ENCODE measurements at places on chromosomes 3 and 15.

- peak; percentile 31 for DNase-seq
Measured at GRCh38 chr3:9211155-9211950, 38.1 kb downstream of the SRGAP3 start.

- DNase-seq, result no peak
Measured at GRCh38 chr3:170350515-170351413, 6.8 kb upstream of the SKIL start.

- peak; percentile 8 for DNase-seq
Measured at GRCh38 chr3:146217324-146217723, 33.6 kb downstream of the PLSCR4 start.

GRCh38 chr15:76495487-76495886 lies 158.9 kb downstream of the ISL2 start:
- no peak for DNase-seq

GRCh38 chr3:126026277-126026751 lies 57.3 kb downstream of the ROPN1B start:
- DNase-seq, result no peak

DNA sequence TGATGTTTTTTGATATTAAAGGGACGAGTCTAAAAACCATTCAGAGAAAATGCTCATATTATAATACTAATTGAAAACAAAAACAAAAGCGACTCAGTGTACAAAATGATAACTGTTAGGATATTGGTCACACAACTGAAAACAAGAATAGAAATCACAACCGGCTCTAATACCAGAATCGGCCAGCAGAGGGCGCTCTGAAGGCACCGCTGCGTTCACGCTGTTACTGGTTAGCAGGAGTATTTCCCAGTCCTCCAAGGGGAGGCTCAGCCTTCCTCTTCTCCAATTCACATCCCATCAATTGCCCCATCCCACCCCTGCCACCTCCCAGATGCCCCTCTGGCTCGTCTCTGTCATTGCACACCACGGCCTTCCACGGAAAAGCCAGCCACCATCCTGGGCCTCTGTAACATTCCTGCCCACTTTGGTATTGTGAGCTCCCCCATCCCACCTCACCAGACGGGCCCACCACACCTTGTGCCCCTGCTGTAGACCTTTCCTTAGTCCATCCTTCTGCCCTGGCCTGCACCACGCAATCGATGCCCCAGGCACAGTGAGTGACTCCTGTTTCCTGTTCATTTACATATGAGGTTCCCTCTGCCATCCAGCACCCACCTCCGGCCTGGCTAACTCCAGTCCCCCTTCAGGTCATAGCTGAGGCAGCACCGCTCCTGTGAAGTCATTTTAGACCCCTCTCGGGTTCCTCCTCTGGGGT lies 8.5 kb downstream of the FAM107A start:
- DNase-seq, result peak; percentile 48

DNA sequence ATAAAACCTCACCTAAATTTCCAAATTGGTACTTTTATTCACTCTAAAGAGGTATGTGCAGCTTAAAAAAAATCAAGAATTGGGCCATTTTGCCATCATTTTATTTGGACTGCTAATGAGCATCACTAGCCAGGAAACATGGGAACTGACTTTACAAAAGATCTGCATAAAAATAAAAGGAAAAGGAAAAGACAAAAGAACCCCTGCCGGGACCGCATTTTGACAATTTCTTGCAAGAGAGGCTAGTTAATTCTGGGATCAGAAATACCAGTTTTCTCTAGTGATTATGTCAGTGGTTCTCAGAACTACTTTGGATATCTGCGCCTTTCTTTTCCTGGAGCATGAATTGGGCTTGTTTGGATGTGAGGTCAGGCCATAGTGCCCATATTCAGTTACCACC lies 289.2 kb downstream of the CHST2 start:
- DNase-seq, result no peak

DNA sequence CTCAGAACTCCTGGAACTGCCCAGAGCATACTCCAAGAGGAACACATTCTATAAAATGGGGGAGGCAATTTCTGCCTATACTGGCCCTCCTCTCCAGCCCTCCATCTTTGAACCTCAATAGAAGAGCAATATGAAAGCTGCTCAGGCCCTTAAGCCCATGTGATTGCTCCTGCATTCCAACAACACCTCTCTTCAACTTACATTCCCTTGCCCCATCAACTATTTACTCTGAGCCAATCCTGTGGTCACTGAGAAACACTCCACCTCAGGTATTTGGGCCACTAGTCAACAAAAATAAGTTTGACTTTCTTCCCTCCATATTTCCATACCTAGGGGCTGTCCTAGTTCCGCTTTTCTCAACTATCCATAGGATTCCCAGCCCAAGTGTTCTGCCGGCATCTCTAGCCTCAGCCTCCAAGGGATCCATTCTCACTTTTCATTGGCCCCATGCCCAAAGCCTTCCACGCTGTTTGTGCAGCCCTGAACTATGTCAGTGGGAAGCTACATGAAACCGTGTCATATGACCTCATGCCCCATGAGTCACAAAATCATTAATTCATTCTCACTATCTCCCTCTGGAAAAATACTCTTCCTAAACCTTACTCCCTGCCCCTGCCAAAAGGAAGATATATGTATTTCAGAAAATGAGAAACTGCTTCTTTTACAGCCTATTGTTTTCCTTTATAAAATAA lies 61.6 kb downstream of the GJD2 start:
- DNase-seq, result peak; percentile 48

DNA sequence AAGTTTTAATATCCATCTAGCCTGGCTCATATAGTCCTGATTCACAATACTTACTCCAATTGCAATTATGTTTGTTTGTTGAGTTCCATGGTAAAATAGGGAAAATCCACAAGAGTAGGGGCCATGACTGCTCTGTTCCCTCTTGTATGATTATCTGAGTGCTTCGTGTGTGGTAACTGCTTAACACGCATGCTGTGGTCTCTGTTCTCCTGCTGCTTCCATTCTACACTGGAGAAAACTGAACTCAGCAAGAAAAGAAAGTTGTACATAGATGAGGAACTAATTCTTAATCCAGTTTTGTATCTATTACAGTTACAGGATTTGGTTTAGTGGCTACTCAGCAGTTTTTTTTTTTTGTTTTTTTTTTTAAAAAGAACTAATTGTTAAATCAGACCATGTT lies 223.0 kb upstream of the SATB1 start:
- no peak for DNase-seq

DNA sequence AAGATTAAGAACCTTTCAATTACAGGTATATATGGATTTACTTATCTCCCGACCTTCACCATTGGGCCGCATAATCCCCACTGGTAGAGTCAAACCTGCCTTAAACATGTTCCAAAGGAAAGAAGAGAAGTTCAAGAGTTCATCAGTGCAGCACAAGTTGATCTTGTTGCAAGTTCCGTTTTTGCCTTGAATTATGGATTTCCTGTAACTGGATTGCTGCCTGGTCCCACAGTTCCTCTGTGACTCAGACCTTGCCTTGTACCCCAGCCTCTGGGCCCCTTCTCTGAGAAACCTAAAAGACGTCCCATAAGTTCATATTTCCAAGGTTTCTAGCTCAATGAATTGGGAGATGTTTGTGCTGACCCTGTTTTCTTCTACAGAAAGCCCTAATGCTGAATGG lies 112.5 kb upstream of the THBS1 start:
- DNase-seq, result no peak

DNA sequence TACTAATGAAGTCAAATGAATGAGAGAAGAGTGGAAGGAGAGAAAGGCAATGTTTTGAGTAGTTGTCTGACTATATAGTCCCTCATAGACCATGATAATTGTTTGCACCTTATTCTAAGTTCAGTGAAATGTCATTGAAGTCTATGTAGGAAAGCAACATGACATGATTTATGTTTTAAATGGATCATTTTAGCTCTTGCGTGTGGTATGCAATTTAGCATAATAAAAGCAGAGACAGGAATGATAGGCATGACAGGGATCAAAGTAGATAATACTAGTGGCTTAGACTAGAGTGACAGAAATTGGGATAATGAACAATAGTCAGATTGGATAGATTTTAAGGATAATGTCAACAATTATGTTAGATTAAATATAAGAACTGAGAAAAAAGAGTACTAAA lies 132.5 kb downstream of the PYDC2 start:
- DNase-seq, result no peak

GRCh38 chr3:62653796-62654195 lies 221.4 kb downstream of the CADPS start:
- DNase-seq, result no peak

DNA sequence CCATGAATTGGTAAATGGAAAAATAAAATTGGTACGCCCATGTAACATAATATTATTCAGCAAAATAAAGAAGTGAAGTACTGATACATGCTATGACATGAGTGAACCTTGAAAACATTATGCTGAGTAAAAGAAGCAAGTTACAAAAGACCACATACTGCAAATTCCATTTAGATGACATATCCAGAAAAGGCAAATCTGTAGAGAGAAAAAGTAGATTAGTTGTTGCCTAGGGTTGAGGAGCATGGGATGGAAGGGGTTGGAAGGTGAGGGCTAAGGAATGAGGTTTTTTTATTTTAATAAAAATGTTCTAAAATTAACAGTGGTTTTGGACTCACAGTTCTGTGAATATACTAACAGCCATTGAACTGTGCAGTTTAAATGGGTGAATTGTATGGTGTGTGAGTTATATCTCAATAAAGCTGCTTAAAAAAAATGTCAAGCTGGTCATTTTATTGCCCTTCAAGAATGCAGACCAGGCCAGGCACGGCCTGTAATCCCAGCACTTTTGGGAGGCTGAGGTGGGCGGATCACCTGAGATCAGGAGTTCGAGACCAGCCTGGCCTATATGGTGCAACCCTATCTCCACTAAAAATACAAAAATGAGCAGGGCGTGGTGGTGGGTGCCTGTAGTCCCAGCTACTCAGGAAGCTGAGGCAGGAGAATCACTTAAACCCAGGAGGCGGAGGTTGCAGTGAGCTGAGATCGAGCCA lies 8.1 kb upstream of the DLG1 start:
- peak; percentile 86 for DNase-seq

DNA sequence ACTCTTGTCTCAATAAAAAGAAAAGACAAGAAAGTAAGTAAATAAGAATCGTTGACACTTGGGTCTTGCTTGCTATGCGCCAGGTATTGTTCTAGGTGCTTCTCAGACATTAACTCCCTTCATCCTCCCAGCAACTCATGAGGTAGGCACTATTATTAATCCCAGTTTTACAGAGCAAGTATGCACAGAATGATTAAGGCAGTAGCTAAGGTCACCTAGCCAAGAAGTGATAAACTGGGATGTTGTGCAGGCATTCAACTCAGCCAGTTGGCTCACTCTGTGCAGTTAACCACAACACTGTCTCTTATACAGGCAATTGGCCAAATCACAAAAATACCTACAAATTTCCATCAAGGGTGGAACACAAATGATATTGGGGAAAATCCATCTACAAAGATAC lies 1.7 kb upstream of the C3orf33 start:
- no peak for DNase-seq

DNA sequence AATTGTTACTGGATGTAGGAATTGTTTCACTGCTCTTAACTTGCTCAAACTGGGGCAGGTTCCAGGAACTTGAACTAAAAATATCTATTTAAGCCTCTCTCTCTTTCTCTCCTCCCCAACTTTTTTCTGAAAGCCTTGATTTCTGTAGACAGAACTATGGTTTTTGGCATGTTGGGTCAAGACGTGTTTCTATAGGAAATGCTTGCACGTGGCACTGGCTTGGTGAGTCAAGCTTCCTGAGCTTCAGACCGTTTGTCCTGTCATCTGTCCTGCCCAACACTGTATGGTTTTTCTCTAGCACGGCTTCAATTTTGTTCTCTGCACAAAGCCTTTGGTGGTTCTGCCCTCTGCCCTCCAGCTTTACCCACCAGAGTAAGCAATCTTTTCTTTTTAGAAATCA lies 13.5 kb downstream of the EAF1 start:
- no peak for DNase-seq

DNA sequence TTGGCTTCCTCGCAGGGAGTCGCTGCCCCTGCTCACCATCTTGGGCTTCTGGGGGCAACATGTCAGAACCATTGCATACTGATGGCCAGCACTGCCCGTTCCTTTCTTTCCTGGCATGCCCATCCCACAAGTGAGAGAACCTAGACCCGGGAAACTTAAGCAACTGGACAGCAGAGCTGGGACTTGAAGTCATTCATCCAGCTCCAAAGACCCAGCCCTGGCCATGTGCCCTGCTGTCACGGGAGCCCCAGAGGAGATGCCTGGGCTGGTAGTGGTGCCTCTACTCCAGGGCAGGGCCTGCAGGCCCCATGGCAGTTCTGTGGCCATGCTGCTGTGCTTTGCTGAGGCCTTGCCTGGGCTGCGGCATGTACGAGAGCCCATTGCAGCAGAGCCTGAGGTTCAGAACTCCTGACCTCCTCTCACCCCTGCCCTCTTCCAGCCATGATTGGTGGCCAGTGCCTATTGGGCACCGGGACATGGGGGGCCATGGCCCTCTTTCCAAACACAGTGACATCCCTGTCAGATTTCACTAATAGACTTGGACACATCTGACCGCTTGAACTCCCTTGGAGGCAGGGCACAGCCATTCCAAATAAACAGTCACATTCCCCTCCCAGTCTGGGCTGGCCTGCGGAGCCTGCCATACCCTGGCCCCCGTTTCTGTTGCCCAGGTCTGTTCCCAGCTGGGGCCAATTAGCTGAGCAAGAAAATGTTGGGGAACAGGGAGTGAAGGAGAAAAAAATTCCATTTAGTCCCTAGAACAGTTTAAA lies 115.9 kb downstream of the EEFSEC start:
- no peak for DNase-seq

DNA sequence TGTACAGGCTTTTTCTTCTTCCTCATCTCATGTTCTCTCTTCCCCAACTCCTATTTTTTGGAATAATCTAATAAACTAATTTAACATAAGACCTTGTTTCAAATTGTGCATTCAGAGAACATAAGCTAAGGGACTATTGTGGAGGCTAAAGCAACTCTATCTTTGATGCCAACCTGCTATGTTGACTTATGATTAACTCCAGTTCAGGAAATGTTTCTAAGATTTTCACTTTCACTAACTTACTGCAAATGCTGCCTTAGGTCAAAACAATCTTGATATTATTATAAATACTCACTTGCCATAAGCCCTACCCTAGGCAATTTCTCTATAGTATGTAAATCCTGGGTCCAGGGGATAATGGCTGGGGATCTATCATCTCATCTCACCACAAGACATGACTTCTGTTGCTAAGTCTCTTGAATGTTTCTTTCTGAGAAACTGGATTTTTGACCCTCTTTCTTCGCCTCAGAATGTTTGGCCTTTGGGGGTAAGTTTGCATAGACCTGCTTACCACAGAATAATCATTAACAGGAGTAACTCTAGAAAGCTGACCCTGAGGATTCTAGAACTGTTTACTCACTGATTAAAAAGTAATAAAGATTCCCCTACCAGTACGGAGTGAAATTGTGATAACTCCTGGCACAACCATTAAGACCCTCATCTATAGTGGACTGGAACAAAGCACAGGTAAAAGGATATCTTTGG lies 768.1 kb downstream of the GBE1 start:
- DNase-seq, result no peak

Data from LHCN-M2 (cell line).